ENCODE measurements at places on chromosomes 7 and 10.
A peak's percentile ranks its signal among the peaks of the same experiment; 100 is the strongest.

DNA sequence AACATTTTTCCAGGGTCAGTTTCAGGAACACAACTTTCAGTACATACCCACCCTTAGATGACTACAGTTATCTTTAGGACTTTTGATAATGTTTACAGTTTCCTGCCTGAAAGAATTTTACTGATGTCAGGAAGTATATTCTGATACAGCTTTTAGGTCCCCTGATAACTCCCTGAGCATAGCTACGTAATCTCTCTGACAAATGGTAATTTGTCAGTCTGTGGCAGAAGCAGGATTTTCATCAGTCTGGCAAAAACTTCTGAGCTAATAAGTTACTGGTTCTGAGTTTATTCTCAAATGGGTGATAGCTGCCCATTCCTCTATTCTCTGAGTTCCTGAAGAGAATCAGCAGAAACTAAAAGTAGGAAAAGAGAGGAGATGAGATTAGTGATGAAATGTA lies 270.1 kb upstream of the MTPN start:
- DNase-seq, result no peak

DNA sequence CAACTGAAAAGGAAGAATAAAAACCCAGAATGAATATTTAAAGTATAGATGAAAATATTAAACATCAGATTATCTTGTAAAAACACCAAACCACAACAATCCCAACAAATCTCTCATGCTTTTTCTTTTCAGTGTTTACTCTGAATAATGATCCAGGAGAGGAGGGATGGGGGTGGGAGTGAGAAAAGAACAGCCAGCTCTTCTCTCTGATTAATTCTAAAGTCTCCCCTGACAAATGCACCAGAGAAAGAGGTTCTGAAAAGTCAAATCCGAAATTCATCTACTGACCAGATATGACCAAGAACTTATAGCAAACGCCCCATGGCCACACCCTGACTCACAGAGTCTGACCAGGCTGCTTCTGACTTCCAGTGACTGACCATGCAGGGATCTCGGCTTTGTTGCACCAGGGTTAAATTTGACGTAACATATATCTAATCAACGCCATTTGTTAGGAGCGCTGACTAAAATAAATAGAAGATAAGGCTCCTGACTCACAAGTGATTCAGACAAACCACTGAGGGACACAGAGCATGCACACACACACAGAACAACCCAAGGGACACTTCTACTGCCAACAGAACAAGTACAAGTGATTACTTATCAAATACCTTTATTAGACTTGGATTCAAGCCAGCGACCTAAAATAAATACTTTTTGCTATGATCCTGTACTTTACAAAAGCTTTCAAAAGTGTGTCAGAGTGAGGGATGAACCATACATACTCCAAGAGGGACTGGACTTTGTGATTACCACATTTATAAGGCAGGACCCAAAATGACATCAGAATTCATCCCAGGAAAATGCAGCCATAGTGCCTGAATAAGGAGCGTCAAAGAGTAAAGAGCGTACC lies 9.3 kb upstream of the SPOCK2 start:
- DNase-seq, result no peak

DNA sequence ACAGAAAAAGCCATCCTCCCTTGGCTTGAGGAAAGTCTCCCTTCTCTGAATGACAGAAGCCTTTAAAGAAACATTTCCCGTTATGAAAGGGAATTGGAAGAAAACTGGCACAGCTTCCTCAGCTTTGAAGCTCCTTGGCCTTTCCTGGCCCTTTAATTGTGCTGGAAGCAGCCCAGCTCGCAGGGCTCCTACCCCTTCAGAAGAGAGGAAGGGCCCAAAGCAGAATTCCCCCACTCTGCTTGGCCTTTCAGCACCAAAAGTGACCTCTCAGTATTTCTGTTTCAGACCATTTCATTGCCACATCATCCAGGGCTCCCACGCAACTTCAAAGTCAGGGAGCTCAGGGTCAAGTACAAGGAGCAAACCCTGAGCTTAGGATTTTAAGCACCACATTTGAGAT lies 4.2 kb downstream of the AFAP1L2 start:
- no peak for DNase-seq

GRCh38 chr10:24463611-24464426 lies 254.9 kb downstream of the KIAA1217 start:
- DNase-seq, result no peak

- DNase-seq, result no peak
Observed at GRCh38 chr10:13743101-13743693, 156.4 kb downstream of the PRPF18 start.

- no peak for DNase-seq
Observed at GRCh38 chr7:129095258-129095657, 40.3 kb upstream of the TNPO3 start.

DNA sequence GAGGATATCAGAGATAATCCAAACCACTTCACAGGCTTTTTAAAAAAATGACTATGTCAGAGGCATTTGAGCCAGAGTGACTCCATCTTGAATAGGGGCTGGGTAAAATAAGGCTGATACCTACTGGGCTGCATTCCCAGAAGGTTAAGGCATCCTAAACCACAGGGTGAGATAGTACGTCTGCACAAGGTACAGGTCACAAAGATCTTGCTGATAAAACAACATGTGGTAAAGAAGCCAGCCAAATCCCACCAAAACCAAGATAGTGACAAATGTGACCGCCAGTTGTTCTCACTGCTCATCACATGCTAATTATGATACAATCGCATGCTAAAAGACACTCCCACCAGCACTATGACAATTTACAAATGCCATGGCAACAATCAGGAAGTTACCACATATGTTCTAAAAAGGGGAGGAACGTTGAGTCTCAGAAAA lies 177.5 kb downstream of the RAPGEF5 start:
- no peak for DNase-seq

GRCh38 chr10:14191407-14191806 lies 139.3 kb downstream of the FRMD4A start:
- no peak for DNase-seq

GRCh38 chr7:57403601-57404342 lies 46.2 kb upstream of the ZNF716 start:
- no peak for DNase-seq

- peak; percentile 100 for DNase-seq
Observed at GRCh38 chr7:36152756-36153570, at the start of gene EEPD1. Gene EEPD1, plus strand, starts transcription at chr7:36153254. Its CDS starts 1,071 bp downstream, at chr7:36154325.

DNA sequence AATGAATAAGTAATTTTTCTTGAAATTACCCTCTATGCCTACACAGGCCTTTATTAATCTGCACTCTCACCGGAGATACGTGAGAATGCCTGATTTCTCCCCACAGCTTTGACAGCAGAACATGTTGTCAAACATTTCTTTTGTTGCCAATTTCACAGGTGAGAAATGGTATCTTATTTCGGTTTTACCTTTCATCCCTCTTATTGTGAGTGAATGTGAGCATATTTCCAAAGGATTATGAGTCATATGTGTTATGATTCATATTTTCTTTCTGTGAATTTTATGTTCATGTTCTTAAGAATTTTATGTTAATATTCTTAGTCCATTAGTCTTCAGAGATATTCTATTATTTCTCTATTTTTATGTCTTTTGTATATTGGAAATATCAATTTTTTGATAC lies 965.1 kb downstream of the CCSER2 start:
- DNase-seq, result no peak

GRCh38 chr10:74500026-74500704 lies 326.2 kb upstream of the KAT6B start:
- DNase-seq, result no peak

- no peak for DNase-seq
Observed at GRCh38 chr10:71582019-71582418, 137.6 kb downstream of the C10orf105 start.

GRCh38 chr7:40509287-40509996 lies 374.6 kb downstream of the SUGCT start:
- DNase-seq, result no peak

DNA sequence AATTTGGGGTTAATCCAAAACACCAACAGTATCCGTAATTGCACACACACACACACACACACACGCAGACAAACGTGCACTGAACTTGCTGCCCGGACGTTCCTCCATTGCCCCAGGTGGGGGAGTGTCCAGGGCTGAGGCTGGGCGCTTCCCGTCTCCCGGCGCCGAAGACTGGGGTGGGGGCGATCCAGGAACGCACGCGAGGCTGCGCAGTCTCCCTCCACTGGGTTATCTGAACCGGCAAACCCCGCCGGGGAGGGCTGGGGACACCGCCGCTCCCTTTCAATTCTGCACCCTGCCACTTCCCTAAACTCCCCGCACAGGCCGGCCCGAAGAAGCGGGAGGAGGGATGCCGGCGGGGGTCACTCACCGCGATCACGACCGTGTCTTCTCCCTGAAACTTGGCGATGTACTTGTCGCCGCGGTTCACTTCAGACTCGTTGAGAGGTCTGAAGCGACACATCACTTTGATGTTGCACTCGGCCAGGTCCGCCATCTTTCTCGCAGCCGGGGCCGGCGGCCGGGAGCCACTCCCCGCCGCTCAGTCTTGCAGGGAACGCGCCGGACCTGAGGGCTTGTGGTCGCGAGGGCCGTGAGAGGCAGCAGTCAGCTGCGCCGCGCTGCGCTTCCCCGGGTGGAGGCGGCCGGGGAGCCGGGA lies 618 bp downstream of the KIF5B start:
- peak; percentile 91 for DNase-seq

DNA sequence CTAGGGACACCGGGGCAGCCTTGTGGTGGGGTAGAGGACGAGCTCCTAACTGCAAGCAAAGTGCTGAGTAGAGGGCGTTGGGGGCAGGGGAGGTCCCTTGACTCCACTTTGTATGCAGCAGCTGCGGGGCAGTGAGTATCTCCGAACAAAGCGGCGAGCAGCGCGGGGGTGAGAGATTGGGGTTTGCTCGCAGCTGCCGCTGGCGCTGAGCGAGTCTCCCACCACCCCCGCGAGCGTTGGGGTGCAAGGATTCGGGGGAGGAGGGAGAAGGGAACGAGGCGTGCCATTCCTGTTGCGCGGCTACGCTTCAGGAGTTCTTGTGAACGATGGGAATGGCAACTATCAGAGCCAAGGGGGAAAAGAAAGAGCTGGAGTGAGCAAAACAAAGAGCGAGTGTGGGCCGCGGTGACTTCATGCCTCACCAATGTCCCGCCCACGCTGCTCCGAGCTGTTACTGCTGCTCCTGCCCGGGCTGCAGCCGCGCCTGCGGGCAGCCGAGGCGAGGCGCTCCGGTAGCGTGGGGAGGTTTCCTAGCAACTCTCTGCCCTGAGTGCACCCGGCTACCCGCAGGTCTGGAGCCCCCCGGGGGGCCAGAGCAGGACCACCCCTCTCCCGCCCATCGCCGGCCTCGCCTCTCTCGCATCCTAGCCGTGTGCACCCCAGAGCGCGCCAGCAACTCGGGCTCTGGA lies at the start of gene ITGB8:
ITGB8 (plus strand) TSS at position 662 of the 689 bp plus-strand sequence. CDS start 907 bp downstream, outside the sequence.
- peak; percentile 93 for DNase-seq

- DNase-seq, result no peak
Observed at GRCh38 chr7:34728156-34728555, 70.1 kb downstream of the NPSR1 start.

DNA sequence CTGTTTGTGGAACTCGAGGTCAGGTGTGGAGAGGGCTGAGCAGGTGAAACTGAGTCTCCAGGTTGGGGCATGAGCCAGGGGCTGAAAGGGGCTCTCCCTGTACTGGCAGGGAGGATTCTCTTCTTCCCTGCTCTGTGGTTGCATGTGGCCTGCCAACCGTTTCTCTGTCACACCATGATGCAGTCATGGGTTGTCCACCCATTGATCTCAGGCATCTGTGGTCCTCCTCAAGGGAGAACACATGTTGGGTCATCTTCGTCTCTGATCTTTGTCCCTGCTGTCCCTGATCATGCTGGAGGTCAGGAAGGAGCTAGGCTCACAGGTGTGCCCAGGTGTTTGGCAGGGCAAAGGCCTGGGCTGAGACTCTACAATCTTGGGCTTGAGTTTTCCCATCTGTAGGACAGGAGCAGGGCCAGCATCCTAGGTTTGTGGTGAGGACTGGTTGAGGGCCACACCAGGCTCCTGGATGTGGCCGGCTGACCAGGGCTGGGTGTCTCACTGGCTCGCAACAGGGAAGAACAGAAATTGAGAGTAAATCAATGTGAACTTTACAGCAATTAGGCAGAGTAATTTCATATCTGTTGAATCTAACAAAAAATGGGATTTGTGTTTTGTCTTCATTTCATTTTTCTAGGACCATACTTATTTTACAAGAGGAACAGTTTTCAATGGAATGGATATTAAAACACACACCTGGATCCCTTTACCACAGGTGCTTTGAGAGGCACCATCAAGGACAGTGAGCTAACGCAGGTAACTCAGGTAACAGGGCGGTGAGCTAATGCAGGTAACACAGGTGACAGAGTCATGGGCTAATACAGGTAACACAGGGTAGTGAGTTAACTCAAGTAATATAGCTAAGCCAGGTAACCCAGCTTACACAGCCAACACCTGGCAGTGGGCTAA lies 58.5 kb upstream of the IGFBP3 start:
- DNase-seq, result no peak

- DNase-seq, result no peak
Observed at GRCh38 chr7:36348256-36348655, 41.4 kb upstream of the ANLN start.

DNA sequence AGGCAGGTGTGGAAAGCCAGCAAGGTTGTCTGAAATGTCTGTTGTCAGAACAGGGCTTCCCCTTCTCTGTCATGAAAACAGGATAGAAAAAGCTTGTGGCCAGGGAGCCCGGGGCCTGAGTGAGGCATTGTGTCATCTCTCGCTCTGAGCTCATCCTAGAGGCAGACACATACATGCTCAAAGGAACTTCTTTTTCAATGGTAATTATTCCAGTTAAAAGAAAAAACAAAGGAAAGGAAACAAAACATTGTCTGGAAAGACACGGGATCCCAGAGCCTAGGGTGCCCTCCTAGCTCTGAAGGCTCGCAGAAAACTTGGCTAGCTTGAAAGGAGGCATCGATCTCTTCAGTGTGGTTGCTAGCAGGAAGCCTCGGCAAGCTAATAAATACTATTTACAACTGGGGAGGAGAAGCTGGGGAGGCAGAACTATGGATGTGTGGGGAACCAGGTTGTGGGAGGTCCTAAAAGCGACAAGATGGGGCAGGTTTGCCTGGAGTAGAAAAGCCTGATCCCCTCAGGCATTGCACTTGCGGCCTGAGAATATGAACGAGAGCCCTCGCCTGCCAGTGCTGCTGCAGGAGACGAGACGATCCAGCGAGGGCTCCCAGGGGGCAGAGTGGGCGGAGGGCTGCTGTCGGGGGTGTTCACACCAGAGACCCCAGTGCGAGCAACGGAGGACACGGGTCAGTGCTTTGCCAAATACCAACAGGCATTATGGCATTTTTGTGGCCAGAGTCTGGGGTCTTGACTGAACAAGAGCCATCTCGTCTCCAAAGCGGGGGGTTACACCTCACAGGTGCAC lies 32.8 kb upstream of the DGKI start:
- DNase-seq, result no peak

- no peak for DNase-seq
Observed at GRCh38 chr10:17479822-17480221, 25.4 kb upstream of the ST8SIA6 start.

All from mesenteric fat pad (tissue), 1 donor.